ENCODE measurements at places on chromosomes 5 and 9.

- DNase-seq = no peak
These were observed 137.0 kb downstream of the YIPF5 start for GRCh38 chr5:144033486-144033885.

DNA sequence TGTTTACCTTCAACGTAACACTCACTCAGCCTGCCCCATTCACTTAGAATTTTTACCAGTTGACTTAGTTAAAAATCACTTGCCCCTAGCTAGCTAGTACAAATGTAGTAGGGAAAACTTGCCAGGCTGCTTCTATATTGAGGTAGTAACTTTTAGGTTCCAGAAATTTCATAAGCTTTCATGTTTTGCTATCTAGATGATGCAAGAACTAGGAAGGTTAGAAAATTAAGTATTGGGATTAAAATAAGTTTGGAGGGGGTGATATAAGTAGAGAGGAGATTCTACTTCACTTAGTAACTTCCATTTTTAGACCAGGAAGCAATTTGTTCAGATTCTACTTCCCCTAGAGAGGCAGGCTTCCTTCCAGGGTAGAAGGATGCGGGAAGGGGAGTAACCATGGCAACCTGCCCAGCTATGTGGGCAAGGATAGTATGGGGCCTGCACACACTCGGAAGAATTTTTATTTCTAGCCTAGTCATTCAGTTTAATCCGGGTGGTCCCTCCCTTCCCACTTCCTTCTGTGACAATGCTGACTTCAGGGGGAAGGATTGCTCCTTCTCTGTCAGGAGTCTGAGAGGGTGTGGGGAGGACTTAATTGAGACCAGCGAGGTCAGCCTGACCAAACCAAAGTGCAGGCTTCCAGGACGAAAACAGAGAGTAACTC is 4.2 kb downstream of the DAB2 start:
- no peak for DNase-seq

DNA sequence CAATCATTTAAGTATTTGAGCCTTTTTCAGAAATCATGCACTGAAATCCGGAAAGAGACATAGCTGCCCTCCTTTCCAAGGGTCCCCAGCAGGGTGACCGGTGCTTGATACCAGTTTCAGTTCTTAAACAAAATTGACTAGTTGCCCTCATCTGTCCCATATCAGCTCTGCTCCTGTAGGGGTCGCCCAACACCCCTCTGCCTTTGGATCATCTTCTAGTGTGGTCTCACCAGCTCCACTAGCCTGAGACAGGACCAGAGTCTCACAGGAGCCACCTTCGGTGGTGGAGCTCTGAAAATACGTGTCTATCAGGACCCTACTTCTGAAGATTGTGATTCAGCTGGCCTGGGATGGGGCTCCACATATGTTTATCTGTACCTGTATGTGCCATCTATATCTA is 428.2 kb downstream of the ENC1 start:
- DNase-seq = no peak

DNA sequence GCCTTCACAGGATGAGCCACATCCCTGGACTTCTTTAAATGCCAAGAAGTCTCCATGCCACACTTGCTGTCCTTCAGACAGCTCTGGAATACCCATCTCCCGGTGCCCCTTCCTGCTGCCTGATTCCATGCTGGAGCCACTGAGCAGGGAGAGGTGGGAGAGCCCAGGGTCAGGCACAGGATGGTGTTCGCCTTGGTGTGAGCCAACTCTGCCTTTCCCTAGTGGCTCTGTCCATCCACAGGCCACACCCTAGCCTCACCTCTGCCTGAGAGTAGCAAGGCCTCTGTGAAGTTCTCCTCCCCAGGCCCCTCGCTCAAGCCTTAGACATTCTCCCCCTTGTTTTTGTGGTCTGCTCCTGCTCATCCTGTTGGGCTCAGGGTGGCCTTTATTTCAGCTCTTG is 54.2 kb upstream of the ANGPTL2 start:
- DNase-seq = no peak

GRCh38 chr5:109411627-109412026 is 1.9 kb upstream of the PJA2 start:
- DNase-seq = no peak

- no peak for DNase-seq
These were observed 9.8 kb upstream of the TMEM250 start for GRCh38 chr9:136128436-136128835.

All from GM20000 (cell line).